ENCODE measurements at places on chromosomes 6 and 20. TPM values are rescaled to one million over a fixed set of nuclear protein-coding genes. Genes with fewer than 3 reads are reported as not detected.
A peak's percentile ranks its signal among the peaks of the same experiment; 100 is the strongest.

WFDC5 gene
- not detected for total RNA-seq

LST1 gene
- total RNA-seq, result 3.3 TPM

- DNase-seq, result no peak
These were observed 219.8 kb downstream of the TSHZ2 start for GRCh38 chr20:53191957-53192356.

DNA sequence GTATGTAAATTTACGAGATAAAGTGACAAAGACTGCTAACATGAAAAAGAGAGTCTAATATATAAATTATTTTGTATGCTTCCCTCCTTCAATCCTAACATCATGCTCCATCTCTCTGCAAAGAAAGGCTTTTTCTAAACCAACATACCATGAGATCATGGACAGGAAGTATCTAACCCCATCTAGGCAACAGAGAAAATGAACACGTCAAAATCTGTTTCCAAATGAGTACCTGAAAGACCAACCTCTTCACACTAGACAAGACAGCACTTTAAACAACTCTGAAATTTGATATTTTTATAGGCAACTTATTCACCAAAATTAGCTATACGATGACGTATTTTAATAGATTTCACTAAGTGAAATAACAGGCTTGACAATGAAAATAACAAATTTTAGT lies 54.6 kb downstream of the MAN1A1 start:
- no peak for DNase-seq

DNA sequence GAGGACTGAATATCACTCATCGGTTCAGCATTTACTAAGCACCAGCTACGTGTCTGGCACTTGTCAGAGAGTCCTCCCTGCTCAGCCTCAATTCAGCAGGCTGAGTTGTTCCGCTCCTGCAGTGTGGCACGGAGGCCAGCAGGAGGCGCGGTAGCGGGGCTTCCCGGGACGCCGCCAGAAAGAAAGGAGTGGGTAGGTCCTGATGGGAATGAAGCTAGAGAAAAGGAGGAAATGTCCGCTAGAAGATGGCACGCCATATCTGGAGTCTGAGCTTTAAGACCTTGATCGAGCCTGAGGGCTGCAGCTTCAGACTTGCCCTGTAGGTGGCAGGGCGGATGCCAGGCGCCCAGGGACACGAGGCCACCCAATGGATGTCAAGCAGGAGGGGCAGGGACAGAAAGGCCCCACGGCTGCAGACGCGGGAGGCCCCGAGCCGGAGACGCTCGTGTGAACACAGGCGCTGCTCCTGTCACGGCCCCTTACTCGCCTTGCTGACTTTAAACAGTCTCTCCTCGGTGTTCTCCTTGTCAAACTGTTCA lies 18.7 kb downstream of the SERPINB6 start:
- peak; percentile 86 for DNase-seq

- DNase-seq, result no peak
These were observed 150.7 kb upstream of the SGK1 start for GRCh38 chr6:134468633-134469032.
